H54 (cell line): ENCODE measurements at places on chromosomes 7 and 10.

GRCh38 chr7:153588586-153588985 lies 463.6 kb upstream of the DPP6 start:
- no peak for DNase-seq

DNA sequence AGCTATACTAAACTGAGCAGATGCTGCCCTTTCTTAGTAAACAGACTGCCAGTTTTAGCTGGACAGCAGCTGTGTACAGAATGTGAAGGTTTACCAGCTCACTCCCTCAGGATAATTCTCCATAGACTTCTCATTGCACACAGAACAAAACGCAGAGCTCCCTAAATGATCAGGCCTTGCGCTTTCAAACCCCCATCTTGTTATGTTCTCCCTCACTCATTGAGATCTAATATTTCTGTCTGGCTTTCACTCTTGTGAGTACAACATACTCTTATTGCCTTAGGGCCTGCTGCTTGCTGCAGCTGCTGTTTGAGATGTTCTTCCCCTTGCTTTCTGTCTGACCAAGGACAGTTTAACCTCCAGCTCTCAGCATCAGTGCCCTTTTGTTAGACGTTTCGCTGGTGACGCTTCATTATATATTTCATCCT lies 17.3 kb downstream of the VWDE start:
- no peak for DNase-seq

DNA sequence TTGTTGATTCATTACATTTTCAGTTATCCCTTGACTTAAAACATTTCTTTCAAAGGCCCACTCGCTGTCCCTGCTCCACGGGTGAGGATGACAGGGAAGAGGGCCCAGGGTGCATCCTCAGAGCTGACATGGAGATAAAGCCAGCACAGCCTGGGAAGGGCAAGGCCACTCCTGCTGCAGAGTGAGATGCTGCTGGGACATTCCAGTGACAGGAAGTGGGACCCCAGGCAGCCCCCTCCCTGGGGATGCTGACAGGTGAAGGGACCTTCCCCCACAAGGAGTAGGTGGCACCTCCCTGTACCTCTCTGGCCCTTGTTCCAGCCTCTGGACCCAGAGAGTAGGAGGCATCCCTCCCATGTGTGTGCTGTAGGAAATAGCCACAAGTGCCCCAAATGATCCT lies 97.8 kb upstream of the DDC start:
- DNase-seq, result no peak

GRCh38 chr7:30396389-30396788 lies 82.2 kb downstream of the NOD1 start:
- DNase-seq, result no peak

GRCh38 chr10:90288391-90288933 lies 569.4 kb downstream of the HTR7 start:
- no peak for DNase-seq

DNA sequence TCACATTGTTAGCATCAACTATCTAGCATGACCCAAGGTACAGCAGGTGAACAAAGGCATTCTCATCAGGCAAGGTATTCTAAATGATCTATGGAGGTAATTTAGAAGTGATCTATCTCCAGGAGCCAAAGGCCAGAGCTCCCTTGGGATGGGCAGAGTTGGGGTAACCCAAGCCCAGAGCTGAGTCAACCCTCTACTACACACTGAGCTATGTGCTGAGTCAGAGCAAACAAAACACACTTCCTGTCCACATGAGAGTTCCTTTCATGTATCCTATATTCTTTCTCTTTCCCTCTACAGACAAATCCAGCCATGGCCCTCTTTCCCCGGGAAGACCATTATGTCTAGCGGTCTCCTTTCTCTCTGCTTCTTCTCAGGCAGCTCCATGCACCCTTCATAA lies 68.2 kb upstream of the AGK start:
- DNase-seq, result no peak

DNA sequence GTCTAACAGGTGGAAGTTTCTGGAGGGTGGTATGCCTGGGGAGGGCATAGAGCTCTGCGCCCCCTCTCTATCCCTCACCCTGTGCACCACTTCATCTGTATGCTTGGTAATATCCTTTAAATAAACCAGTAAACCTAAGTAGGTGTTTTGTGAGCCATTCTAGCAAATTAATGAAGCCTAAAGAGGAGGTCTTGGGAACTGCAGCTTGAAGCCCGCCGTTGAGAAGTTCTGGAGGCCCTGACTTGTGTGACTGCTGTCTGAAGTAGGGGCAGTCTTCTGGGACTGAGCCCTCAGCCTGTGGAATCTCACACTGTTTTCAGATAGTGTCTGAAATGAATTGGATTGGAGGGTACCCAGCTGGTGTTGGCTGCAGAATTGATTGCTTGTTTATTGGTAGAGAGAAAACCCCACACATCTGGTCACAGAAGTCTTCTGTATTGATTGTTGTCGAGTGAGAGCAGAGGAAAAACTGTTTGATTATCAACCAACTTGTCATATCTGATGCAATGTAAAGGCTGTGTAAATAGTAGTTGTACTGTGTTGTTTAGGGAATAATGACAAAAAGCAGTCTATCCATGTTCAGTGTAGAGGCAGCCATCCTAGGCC lies 4.7 kb downstream of the CRCP start:
- no peak for DNase-seq

- DNase-seq, result no peak
These were observed 150.3 kb downstream of the LRRTM3 start for GRCh38 chr10:67076144-67076543.

- DNase-seq, result no peak
These were observed 60.3 kb upstream of the LYZL1 start for GRCh38 chr10:29228562-29228961.

- no peak for DNase-seq
These were observed 592.7 kb downstream of the PARD3 start for GRCh38 chr10:34222359-34222758.

DNA sequence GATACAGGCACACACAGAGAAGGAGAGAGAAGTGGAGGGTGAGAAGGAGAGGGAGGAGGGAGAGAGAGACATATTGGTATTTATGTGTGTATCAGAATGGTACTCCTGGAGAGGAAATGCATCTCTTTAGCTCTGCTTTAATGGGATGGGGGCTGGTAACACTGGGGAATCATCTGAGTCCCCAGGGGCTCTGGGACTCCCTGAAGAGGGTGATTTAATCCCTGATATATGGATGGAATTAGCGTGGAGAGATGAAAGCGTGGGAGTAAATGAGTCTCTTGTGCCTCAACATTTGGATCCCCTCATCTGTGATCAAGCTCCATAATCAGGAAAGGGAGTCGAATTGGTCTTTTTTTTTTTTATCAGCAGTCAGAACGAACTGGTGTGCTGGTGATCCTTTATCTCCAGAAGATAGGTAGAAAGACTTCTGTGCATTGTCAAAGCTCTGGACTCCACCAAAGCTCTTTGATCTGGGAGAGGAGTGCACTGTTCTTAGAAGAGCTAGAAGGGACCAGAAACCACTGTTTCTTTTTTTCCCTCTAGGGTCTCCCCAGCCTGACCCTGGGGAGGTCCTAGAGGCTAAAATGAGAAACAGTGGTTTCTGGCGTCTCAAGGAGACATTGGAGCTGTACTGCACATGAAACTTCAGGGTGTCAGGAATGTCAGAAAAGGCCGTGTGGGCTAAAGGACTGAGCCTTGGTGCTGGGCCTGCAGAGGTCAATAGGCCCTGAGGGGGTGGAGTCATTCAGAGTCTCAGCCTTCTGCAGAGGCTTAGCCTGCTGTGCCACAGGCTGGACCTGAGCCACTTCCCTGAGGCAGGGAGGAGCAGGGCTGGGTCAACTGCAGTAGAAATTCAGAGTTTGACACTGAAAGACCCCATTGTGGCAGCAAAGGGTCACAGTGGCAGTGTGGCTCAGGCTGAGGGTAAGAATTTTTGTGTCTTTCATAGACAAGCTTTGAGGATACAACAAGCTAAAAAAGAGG lies 234.4 kb upstream of the SLC26A5 start:
- no peak for DNase-seq
